ENCODE measurements at places on chromosomes 1 and 21.

DNA sequence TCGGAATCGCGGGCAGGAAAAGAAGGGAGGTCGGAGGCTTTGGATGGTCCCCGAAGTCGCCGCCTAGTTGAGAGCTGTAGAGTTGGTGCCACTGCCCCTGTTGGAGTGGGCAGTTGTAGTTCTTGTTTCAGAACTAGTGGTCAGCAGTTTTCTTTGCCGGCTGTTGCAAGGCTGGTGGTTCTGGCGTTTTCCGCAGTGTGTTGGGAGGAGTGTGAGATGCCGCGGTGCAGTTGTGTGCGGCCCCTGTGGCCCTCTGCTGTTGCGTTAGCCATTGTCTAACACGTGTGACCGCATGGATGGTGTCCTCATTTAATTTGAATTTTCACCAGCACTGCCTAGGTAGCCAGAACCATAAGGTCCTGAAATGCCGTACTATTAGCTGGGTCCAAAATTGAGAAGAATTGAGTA is 1.4 kb downstream of the ARF1 start:
- DNase-seq: no peak

- no peak for DNase-seq
Observed at GRCh38 chr1:181351740-181352139, 131.6 kb upstream of the CACNA1E start.

- DNase-seq: no peak
Observed at GRCh38 chr1:214349781-214350180, 68.8 kb downstream of the SMYD2 start.

DNA sequence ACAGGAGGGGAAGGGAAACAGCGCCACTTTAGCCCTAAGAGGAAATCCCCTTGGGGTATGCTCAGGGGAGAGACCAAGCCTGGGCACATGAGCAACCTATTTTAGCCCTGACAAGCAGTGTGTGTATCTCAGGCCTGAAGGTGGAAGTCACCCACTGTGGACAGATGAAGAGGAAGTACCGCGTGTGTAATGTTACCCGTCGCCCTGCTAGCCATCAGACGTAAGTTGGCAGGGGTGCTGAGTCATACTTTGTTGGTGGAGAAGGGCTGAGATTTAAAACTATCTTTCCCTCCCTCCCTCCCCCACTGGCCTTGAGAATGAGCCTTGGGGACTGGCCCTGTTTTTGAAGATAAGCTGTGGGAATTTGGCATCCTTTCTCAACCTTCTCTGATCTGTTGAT is 11.2 kb downstream of the AGO1 start:
- no peak for DNase-seq

DNA sequence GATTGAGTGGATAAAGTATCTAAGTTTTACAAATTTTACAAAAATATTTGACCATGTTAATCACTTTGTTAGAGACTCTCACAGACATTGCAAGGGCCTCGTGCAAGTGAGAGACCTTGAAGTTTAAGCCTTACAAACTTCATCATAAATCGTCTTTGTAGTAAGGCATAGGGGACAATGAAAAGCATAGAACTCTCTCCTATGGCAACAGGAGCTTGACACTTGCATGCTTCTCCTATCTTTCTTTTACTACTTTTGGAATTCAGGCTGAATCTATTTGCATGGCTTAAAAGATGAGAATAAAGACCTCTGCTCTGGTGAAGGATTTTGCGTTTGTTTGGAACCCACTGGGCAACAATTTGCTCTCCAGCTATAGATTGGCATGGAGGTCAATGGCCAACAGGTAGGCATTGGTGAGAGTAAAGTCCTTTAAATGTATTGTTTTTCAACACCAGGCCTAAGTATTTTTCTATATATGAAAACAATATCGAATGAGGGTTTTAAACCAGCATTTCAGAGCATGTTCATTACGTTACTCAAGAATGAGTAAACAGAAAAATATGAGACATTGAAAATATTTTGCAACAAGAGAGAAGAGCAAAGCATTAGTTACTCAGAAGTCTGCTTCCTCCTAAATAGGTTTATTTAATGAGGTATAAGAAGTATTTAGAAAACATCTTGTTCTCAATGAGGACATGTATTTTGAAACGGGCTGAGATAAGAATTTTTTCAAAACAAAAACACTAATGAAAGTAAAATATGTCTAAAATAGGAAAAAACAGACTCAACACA is 192.2 kb downstream of the TGFB2 start:
- DNase-seq: no peak

DNA sequence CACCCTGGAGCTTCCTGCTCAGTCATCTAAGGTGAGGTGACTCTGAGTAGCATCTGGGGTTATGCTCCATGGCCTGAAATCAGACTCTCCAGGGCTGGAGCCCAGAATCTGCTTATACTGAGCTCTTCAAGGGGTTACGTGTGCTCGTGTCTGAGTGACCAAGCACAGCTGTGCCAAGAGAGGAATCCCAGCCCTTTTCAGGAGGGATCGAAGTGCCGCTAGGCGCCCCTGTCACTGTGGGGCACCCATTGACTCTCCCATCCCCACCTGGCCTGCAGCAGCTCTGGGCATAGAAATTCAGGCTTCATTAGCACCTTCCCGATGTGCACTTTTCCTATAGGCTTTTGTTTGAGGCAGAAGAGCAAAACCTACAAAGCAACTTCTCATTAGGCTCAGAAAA is 13.8 kb downstream of the VASH2 start:
- no peak for DNase-seq

GRCh38 chr1:21966247-21967000 is 10.4 kb upstream of the CELA3B start:
- no peak for DNase-seq

DNA sequence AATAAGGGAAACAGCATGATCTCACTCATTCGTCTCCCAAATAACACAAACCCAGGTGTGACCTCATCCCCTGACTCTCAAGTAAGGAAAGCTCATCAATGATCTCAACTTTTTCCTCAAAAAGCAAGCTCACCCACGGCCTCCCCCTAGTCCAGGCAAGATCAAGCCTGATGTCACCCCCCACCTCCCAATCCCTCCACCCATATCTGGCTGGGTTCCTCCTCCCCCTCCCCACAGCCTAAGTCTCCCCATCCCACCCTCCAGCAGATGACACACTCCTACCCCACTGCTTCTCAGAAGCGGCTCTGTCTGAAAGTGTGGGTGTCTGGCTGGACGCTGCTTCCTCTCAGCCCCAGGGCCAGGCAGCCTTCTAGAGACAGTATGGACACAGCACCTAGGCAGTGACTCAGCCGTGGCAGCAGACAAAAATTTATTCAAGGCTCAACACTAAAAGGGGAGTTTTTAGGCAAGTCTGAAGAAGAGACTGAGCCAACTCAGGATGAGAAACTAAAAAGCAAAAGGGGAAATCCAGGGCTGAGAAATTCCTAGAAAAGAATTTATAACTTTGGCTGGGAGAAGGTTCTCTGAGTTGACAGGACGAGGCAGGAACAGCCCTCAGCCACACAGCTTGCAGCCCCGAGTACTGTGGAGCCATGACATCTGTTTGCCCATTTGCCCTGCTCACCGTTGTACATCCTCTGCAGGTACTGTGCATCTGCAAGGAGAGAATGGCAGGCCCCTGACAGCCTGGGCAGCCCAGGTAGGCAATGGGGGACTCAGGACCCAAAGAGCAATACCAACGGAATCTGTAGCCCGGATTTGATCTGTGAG is 81.6 kb upstream of the LRRC8D start:
- no peak for DNase-seq

- DNase-seq: peak; percentile 17
Observed at GRCh38 chr1:244651956-244652622, 837 bp upstream of the DESI2 start.

DNA sequence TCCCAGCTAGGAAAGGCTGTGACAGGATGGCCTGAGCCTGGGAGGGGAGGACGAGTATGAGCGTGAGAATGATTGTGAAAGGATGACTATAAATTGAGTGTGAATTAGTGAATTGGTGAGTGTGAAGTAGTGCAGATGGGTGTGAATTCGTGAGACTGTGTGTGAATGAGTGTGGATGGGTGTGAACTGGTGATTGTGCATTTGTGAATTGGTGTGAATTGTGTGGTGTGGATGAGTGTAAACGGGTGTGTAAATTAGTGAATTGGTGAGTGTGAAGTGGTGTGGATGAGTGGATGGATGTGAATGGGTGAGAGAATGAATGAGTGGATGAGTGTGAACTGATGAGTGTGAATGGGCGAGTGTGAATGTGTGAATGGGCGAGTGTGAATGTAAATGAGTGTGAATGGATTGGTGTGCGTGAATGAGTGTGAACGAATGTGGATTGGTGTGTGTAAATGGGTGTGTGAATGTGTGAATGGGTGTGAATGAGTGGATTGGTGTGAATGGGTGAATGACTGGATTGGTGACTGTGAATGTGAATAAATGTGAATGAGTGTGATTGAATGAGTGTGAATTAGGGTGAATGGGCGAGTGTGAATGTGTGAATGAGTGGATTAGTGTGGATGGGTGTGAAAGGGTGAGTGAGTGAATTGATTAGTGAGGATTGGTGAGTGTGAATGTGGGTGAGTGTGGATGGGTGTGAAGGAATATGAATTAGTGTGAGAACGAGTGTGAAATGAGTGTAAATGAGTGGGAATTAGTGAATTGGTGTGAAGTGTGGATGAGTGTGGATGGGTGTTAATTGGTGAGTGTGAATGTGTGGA is 7.7 kb upstream of the MXRA8 start:
- DNase-seq: no peak

DNA sequence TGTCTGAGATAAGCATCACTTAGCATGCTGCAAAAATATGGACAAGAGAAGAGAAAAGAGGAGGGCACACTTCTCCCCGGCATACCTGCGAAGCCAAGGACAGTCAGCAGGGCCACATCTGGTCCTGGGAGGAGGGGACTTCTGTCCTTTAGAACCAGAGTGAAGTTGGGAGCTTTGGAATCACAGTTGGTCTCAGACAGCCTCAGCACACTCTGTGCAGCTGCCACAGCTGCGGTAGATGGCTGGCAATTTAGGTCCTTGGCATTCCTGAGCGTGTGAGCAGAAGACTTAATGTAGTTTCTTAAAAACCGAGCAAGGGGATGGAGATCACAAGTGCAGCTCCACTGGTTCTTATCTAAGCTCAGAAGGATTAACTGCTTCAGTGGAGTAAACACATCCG is 32.3 kb downstream of the LRRC53 start:
- no peak for DNase-seq

DNA sequence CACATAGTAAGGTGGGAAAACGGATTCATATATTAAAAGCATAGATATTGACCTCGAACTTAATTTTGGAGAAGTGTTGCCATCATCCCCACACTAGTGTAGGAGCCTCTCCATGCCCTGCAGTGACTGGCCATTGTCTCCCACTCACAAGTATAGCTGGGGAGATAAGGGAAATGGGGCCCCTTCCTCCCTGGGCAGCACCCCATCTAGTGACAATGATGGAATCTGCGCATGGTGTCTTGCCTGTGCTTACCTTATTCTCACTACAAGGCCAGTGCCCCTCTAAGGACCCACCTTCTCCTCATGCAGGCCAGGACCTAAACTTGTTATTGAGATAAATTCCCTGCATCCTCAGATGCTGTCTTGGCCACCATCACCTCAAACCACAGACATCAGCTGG is 374.9 kb downstream of the NTNG1 start:
- DNase-seq: no peak

DNA sequence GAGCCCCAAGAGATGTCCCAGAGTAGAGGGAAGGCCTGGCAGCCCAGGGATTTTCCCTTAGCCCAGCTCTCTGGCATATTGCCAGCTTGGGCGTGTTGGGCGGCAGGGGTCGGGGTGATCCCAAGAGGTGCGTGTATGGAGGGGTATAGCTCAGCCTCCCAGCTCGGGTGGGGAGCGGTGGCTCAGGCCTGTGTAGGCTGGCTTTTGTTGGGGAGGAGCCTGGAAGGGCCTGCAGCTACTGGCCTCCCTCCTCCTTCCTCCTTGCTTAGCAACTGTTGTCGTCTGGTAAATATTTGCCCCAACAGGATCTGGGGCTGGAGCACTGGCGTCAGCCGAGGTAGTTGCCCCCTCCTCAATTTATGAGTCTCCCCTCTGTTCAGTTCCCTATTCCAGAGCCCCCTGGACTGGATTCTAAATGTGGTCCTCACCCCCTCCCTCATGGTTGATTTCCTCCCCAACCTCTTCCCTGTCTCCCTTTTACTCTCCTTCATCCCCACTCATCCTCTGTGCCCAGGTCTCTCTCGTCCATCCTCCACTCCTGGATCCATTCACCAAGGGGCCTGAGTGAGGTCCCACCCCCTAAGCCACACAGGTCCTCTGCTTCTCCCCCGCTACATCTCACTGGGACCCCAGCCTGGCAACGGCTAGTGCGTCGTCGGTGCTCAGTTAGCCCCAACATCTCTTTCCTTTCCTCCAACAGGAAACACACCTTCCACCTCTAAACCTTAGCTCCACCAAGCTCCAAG is 10.3 kb upstream of the LMNA start:
- no peak for DNase-seq

DNA sequence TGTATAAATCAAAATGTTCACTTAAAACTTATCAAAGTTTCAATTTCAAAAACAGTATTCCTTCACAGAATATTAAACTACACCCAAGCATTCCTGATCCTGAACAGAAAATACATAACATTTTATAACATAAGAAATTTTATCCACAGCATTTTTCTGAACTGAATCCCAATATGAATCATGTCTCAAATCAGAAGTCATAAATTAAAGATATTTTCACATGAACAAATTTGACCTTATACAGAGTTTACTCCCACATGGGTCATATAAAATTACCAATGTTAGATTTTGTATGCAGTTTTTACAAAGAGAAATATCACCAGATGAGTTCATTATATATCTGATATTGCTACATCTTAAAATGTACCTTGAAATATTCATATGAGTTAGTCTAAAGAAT is 48.6 kb upstream of the ASPM start:
- no peak for DNase-seq

GRCh38 chr1:218345673-218346390 is 696 bp downstream of the TGFB2 start:
- DNase-seq: peak; percentile 55

- no peak for DNase-seq
Observed at GRCh38 chr1:101022294-101022693, 3.3 kb downstream of the DPH5 start.

GRCh38 chr1:173867141-173867752 is 542 bp downstream of the GAS5 start:
- peak; percentile 16 for DNase-seq

DNA sequence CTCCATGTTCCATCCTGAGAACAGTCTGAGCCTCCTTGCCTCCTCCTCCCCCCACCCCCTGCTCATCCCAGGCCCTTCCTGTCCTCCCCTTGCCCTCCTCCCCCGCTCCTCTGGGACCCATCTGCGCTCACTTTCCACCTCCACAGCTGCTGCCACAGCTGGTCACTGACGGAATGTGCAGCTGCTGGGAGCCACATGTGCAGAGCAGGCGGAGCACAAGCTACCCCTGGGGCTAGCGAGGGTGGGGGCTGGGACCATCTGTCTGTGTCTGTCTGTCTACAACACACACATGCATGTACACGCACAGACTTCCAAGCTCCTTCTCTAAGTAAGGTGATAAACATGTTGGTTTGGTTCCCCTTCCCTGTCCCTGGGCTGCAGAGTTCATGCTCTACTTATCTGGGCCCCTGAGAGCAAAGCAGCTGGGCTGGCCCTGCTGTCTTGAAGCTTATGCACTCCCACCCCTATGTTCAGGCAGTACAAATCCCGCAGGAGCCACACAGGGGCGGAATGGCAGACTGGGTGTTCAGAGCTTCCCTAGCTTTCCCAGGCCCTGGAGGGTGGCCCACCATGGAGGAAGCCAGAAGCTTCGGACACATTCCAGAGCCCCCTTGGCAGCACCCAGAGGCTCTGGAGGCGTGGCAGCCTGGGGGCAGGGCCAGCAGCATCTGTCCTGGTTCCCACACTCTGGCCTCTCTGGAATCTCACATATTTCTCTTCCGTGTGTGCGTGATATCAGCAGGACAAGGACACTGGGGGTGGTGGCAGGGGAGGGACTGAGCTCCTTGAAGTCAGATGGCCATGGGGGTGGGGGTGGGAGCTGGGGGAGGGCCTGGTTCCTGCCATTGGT is 7.0 kb upstream of the HEYL start:
- DNase-seq: peak; percentile 46

All from iPS-NIHi11 (cell line).